Muscle of leg (tissue), 16 donors: ENCODE measurements at places on chromosomes 12 and 14.
A peak's percentile ranks its signal among the peaks of the same experiment; 100 is the strongest.

DNA sequence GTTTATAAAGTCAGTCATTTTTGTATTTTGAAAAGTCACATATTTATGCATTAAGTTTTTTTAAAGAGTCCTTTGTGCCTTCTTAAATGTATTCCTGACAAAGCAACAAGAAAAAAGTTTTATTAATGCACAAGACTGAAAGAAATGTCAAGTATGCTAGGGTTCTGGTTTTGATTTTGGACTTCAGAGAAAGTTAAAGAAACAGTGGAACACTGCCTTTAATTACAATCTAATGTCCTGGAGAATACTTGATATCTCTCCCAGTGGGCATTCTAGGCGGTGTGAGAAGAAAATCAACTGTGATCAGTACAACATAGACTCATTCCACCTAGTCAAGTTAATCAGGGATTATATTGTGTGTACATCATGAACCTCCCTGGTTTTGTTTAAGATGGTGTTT is 49.9 kb downstream of the PRICKLE1 start:
- no peaks in the 10 kb centered on the region for H3K27me3 ChIP-seq
- H3K4me1 ChIP-seq = no peaks in the 10 kb centered on the region
- H3K4me3 ChIP-seq = no peak overlapping the region

- no peaks in the 10 kb centered on the region for H3K36me3 ChIP-seq
- H3K4me1 ChIP-seq = no peaks in the 10 kb centered on the region
- H3K27me3 ChIP-seq = no peaks in the 10 kb centered on the region
- no peak overlapping the region for H3K4me3 ChIP-seq
Measured at GRCh38 chr14:97290977-97291376, 493.8 kb downstream of the VRK1 start.

- DNase-seq = no peak
- no peak overlapping the region for H3K4me3 ChIP-seq
- H3K4me1 ChIP-seq = no peaks in the 10 kb centered on the region
- H3K36me3 ChIP-seq = peaks cover 23% of the 10 kb centered on the region
- no peak overlapping the region for H3K27ac ChIP-seq
Measured at GRCh38 chr14:57402173-57402852, 11.9 kb downstream of the NAA30 start.

- H3K4me3 ChIP-seq = no peak overlapping the region
- H3K36me3 ChIP-seq = no peaks in the 10 kb centered on the region
- no peak overlapping the region for H3K27ac ChIP-seq
- peaks cover under 1% of the 10 kb centered on the region for H3K27me3 ChIP-seq
Measured at GRCh38 chr12:125435871-125436270, 370.6 kb downstream of the AACS start.

- H3K4me3 ChIP-seq = no peak overlapping the region
- H3K27ac ChIP-seq = no peak overlapping the region
- no peaks in the 10 kb centered on the region for H3K4me1 ChIP-seq
- DNase-seq = peak; percentile 23
- no peaks in the 10 kb centered on the region for H3K27me3 ChIP-seq
Measured at GRCh38 chr12:20274008-20274407, 94.3 kb upstream of the PDE3A start.

- peaks cover 24% of the 10 kb centered on the region for H3K4me1 ChIP-seq
- DNase-seq = peak; percentile 67
- H3K27ac ChIP-seq = peak overlapping the region; percentile 20
- H3K4me3 ChIP-seq = no peak overlapping the region
- peaks cover 66% of the 10 kb centered on the region for H3K36me3 ChIP-seq
Measured at GRCh38 chr14:105456736-105457617, 17.6 kb upstream of the CRIP2 start.

GRCh38 chr12:77232045-77232444 is 166.7 kb upstream of the E2F7 start:
- peak; percentile 76 for DNase-seq
- no peaks in the 10 kb centered on the region for H3K4me1 ChIP-seq
- H3K36me3 ChIP-seq = no peaks in the 10 kb centered on the region
- no peak overlapping the region for H3K4me3 ChIP-seq
- H3K27me3 ChIP-seq = no peaks in the 10 kb centered on the region

DNA sequence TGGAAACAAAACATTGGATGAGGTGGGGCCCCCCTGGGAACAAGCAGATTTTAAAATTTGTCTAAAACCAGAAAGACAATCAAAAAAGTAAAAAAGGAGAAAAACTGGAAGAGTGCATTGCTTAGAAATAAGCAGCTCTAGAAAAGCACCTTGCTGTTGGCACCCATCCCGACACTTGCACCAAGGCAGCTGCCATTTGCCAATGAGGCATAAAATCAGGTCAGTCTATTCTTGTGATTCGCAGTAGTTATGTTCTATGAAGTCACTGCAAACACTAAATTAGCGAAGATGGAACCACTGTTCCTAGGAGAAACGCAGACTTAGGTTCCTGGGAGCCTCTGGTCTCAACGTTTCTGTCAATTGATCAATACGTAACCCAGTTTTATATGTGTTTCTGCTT is 16.2 kb downstream of the VPS33A start:
- no peak for DNase-seq
- peaks cover 31% of the 10 kb centered on the region for H3K36me3 ChIP-seq
- H3K27ac ChIP-seq = no peak overlapping the region
- H3K4me1 ChIP-seq = no peaks in the 10 kb centered on the region
- no peak overlapping the region for H3K4me3 ChIP-seq
- no peaks in the 10 kb centered on the region for H3K27me3 ChIP-seq

DNA sequence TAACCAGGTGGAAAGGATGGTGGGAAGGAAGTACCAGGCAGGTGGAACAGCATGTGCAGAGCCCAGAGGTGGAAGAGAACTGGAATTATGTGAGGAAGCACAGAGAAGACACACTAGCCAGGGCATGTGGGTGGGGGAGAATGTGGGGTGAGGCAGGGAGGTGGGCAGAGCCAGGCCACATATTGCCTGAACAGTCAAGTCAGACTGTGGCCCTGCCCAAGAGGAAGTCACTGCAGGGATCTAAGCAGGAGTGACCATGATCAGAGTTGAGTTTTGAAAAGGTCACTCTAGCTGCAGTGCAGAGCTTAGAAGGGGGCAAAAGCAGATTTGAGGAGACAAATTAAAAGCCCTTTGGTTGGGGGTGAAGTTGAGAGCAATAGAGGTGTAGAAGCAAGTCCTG is 114.0 kb upstream of the SLC38A2 start:
- H3K27me3 ChIP-seq = no peaks in the 10 kb centered on the region
- peaks cover 3% of the 10 kb centered on the region for H3K4me1 ChIP-seq
- DNase-seq = no peak
- no peak overlapping the region for H3K4me3 ChIP-seq

- no peaks in the 10 kb centered on the region for H3K27me3 ChIP-seq
- H3K4me3 ChIP-seq = no peak overlapping the region
- no peaks in the 10 kb centered on the region for H3K36me3 ChIP-seq
- DNase-seq = peak; percentile 81
Measured at GRCh38 chr14:22502007-22502406, 87.0 kb downstream of the DAD1 start.

- H3K36me3 ChIP-seq = no peaks in the 10 kb centered on the region
- H3K4me1 ChIP-seq = no peaks in the 10 kb centered on the region
- H3K27me3 ChIP-seq = peaks cover 2% of the 10 kb centered on the region
- no peak for DNase-seq
- H3K4me3 ChIP-seq = no peak overlapping the region
Measured at GRCh38 chr12:128702371-128702770, 121.4 kb downstream of the SLC15A4 start.

DNA sequence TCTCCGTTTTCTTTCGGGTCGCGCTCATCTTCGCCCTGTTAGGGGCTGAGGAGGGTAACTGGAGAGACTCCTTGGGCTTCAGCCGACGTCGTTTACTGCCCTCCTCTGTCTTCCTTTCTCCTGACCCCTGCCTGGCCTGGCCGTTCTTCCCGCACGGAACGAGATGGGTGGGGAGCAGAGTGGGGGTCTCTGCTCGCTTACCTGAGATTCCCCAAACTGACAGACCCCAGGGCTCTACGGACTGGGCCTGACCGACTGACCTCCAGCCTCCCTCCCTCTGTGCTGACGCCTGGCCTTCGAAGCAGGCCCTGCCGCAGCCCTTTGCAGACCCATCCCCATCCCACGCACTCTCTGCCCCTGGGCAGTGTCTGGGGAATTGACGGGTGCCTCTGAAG is 439 bp downstream of the GOLGA5 start:
- H3K27me3 ChIP-seq = peaks cover 3% of the 10 kb centered on the region
- H3K4me3 ChIP-seq = peak overlapping the region; percentile 100
- DNase-seq = peak; percentile 52
- peaks cover 17% of the 10 kb centered on the region for H3K36me3 ChIP-seq

GRCh38 chr12:29739279-29739991 is 44.3 kb downstream of the TMTC1 start:
- H3K27me3 ChIP-seq = no peaks in the 10 kb centered on the region
- no peak for DNase-seq
- H3K36me3 ChIP-seq = no peaks in the 10 kb centered on the region
- H3K4me3 ChIP-seq = no peak overlapping the region

- no peaks in the 10 kb centered on the region for H3K27me3 ChIP-seq
- H3K4me1 ChIP-seq = peaks cover 2% of the 10 kb centered on the region
- no peak overlapping the region for H3K27ac ChIP-seq
- DNase-seq = no peak
- no peak overlapping the region for H3K4me3 ChIP-seq
Measured at GRCh38 chr12:4174417-4174816, 99.1 kb upstream of the CCND2 start.

GRCh38 chr12:66237505-66238175 is 48.6 kb downstream of the IRAK3 start:
- no peak overlapping the region for H3K27ac ChIP-seq
- DNase-seq = no peak
- no peaks in the 10 kb centered on the region for H3K27me3 ChIP-seq
- no peak overlapping the region for H3K4me3 ChIP-seq
- no peaks in the 10 kb centered on the region for H3K36me3 ChIP-seq

DNA sequence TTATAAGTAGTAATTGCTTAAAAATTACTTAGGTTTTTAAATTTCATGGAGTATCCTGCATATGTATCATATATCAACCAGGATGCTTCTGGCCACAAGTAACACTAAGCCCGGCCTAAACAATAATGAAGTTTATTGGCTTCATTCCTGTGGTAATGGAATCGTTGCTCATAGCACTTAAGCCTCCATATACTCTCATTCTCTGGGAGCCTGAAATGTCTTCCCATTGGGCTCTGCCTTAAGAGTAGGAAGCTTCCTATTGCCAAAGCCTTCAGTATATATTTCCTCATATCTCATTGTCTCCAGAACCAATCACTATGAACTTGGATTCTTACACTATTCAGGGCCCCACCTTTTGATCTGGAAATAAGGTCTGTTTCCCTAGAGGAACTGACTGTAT is 83.8 kb upstream of the DNM1L start:
- H3K36me3 ChIP-seq = peaks cover 19% of the 10 kb centered on the region
- no peak overlapping the region for H3K4me3 ChIP-seq
- H3K4me1 ChIP-seq = no peaks in the 10 kb centered on the region
- no peak for DNase-seq
- no peak overlapping the region for H3K27ac ChIP-seq

- no peak for DNase-seq
- no peak overlapping the region for H3K27ac ChIP-seq
- no peaks in the 10 kb centered on the region for H3K4me1 ChIP-seq
- no peaks in the 10 kb centered on the region for H3K36me3 ChIP-seq
- H3K4me3 ChIP-seq = no peak overlapping the region
Measured at GRCh38 chr14:37668646-37669045, 73.2 kb downstream of the TTC6 start.

DNA sequence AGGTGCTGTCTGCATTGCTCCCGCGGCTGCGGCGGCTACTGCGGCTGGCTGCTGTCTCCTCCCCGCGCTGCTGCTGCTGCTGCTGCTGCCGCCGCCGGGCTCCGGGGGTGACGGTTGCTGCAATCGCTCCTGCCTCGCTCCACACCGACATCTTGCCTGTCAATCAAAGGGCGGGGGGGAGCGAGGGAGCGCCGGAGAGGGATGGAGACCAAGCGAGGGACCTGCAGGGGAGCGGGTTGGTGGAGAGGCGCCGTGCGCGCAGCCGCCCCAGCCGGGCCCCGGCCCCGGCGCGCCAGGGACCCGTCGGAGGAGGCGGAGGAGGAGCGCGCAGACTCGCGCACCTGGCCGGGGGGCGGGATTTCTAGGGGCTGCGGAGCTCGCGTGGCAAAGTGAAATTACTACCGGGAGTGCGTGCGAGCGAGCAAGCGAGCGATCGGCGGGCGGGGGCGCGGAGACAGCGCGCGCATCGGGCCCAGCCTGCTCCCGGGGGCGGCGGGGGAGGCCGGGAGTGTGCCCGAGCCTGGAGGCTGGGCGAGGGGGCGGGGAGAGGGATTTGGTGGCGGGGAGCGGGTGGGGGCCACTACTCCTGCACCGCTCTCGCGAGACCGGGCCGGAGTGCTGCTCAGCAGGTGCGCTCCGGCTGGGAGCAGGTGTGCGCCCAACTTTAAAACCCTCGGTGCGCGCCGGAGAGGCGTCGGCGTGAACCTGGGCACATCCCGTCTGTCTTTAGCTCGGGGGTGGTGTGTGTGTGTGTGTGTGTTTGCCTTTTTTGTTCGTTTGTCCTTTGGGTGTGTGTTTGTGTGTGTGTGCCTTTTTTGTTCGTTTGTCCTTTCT is at the start of gene KSR2:
Gene KSR2 (minus strand): TSS at position 165 of the 834 bp plus-strand sequence. CDS start 735 bp downstream, outside the sequence.
- H3K36me3 ChIP-seq = no peaks in the 10 kb centered on the region
- no peak within 1 kb of the TSS for H3K27ac ChIP-seq
- H3K27me3 ChIP-seq = peaks cover 46% of the 10 kb centered on the region
- no peaks in the 10 kb centered on the region for H3K4me1 ChIP-seq
- no peak within 1 kb of the TSS for H3K4me3 ChIP-seq

DNA sequence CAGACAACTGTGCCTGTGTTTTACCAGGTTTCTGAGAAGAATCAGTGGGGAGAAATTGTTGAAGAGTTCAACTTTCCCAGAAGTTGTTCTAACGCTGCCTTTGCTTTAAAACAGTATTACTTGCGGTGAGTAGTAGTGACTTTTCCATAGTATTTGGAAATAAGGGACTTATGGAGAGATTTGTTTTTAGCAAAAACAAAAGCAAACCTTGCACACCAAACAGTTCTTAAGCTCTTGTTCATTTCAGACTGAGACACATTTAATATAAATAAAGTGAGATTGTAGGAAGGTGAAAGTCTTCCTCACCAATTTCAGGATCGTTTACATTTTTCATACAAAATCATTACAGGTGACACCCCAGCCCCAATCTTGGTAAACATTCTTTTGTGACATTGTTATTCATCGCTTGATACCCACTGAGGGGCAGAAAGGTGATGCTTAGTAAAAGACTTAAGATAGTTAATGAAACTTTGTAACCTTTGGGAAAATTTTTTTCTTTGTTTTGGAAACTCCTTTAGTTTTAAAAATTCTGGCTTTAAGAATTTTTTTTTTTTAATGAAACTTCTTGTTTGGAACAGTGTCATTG is 1.8 kb downstream of the ARID2 start:
- peak overlapping the region; percentile 73 for H3K4me3 ChIP-seq
- peak overlapping the region; percentile 99 for H3K27ac ChIP-seq
- no peaks in the 10 kb centered on the region for H3K27me3 ChIP-seq
